ENCODE measurements at places on chromosomes 7 and 10.

- DNase-seq = no peak
Observed at GRCh38 chr7:8205537-8205936, 56.4 kb downstream of the ICA1 start.

DNA sequence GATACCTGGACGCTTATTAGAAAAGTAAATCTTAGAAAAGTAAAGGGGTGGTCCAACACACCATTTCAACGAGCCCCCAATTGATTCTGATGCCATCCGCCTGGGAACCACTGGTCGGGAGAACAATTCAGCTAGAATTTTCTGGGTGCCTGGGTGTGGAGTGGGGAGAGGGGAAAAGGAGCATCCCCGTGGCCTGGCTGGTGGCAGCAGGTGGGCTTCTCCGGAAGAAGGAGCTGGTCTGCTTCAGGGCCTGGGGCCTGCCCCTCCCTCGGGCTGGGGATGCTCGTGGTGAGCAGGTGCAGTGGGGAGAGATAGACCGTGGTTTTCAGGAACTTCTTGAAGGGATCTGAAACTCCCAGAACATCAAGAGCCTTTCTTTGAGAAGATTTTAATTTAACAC, 39.9 kb upstream of the DUSP5 start:
- no peak for DNase-seq

- no peak for DNase-seq
Observed at GRCh38 chr7:36600869-36601530, 123.3 kb downstream of the AOAH start.

DNA sequence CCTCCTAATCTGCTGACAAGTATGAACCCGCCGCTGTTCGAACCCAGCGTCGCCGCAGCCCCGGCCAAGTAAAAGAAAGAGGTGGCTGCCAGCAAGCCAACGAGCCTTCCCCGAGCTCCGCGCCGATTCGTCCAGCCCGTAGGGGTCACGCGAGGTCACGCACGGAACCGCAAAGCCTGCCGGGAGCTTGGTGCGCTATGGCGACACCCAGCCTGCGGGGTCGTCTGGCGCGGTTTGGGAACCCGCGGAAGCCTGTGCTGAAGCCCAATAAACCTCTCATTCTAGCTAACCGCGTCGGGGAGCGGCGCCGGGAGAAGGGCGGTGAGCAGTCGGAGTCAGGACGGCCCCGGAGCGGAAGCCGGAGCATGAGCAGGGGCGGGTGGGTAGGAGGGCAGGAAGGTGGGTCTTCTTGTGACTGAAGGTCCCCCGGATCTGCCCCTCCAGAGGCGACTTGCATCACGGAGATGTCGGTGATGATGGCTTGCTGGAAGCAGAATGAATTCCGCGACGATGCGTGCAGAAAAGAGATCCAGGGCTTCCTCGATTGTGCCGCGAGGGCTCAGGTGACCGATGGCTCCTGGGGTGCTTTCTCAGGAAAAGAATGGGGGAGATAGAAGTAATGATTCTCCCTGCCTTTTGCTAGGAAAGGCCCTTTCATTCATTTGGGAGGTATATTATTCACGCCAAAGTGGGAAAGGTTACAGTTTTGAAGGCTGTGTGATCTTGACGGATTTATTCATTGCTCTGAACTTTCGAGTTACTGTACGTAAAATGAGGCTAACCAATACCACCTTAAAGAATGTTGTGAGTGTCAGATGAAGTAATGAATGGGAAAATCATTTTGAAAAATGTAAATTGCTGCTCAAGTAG, at the start of gene CHCHD1:
Gene CHCHD1, plus strand, starts transcription at position 170 of the 870 bp plus-strand sequence. Its CDS starts 28 bp downstream, at position 198.
- DNase-seq = peak; percentile 89

DNA sequence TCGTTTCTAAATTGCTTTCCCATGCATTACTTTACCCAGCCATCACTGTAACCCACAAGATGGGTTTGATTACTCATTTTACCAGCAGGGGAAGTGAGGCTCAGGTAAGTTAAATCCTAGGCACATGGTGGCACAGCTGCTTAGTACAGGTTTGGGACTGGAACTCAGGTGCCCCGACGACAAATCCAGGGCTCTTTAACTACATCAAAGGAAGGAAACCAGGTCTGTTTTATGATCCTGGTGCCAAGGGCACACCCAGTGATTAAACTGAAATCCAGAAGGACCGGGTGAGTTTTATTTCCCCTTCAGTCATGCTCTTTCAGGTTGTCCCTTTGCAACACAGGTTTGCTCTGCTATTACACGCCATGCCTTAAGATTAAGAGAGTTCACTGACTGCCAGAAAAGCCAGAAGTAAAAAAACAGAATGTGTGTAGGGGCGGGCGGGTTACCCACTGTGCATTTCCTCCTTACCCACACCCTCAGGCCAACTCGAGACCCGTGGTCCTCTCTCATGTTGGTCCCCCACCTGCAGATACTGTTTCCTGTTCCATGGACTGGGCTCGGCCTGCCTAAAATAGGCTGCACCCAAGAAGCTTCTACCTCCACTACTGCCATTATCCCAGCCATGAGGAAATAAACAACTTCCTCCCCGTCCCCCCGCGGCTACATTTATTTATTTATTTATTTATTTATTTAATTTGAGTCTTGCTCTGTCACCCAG, 55.1 kb upstream of the KDM7A start:
- no peak for DNase-seq

GRCh38 chr7:69182596-69183467, 415.4 kb upstream of the AUTS2 start:
- DNase-seq = no peak

DNA sequence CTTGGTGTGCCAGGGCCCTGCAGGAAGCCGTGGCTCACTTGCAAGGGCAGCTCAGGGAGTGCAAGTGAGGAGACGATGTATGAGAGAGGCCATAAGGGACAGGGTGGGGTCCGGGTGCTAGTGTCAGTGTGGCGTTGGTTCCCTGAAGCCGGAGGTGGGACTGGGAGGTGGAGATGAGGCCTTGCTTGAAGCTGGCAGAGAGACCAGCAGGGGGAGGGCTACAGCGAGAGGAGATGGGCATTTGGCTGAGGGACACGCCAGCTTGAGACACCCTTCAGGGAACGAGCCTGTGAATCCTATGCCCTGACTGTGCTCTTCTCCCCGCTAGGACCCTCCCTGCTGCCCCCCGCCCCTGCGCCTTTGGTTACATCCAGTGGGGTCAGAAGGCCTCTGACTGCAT, 529.1 kb downstream of the TCERG1L start:
- DNase-seq = no peak

DNA sequence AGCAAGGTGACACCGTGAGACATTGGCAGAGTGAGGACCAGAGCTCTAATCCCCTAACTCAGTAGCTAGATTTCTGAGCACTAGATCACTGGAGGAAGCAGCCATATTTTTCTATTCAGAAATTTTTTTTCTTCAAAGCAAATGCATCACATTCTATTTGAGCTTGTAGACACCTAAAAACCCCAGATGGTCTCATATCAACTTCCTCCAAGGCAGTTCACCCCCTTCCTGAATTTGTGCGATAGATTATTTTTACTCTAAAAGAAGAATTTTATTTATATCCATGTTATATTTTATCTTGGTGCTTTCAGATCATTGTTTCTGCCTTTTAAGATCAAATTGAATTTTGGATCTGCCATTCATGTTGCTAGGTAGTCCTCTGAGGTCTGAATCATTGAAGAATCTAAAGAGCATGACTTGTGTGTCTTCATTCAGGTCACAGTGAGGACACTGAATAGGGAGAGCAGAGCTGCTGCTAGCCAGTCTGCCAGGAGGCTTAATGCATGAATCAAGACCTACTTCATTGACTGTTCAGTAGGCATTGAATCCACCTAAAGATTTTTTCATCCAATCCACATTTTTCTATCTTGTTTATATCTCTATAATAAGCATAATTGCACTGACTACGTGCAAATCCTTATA, 92.9 kb upstream of the LRRTM3 start:
- DNase-seq = no peak
